Sciatic nerve (tissue), 2 donors: ENCODE measurements at places on chromosomes 11 and 22. TPM values are rescaled to one million over a fixed set of nuclear protein-coding genes. Genes with fewer than 3 reads are reported as not detected.
A peak's percentile ranks its signal among the peaks of the same experiment; 100 is the strongest.

The EXPH5 gene
- 11.9 TPM for total RNA-seq

The PHETA2 gene
- 12.8 TPM for total RNA-seq

DNA sequence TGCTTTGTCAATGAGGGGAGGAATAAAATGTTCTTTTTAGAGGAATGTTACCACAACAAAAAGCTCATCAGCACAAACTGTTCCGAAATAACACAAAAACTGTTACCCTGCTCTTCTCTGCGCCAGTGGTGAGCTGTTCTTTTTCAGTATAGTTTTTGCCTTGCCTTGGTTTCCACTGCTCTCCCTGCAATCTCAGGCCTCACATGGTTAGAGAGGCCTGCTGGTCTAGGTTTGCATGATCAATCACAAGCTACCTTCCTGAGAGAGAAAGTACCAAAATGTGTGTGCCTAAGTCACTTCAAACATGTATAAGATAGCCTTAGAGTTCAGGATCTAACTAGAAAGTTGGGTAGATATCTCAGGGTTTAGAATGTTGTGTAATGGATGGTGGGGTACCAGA is 114.6 kb downstream of the STIM1 start:
- DNase-seq: no peak

DNA sequence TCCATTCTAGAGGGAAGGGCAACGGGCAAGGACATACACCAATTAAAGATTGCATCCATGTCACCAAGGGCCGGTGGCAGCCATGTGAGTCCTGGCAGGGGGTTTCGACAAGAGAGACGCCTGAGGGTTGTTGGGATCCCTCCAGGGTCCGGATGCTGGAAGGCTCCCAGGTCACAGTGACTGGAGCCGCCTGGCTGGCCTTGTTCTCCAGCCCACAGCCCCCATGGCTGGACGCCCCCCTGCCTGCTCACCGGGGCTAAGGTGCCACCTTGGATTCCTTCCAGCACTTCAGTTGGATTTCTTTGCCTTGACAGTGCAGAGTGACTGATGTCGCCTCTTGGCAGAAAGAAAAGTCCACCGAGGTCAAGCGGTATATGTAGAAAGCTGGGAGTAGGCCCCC is 42.6 kb downstream of the ANO1 start:
- DNase-seq: no peak

The HBB gene
- total RNA-seq: 16,523 TPM

GRCh38 chr11:134557571-134558257 is 145.7 kb upstream of the B3GAT1 start:
- no peak for DNase-seq

The SCGB2A2 gene
- not detected for total RNA-seq

DNA sequence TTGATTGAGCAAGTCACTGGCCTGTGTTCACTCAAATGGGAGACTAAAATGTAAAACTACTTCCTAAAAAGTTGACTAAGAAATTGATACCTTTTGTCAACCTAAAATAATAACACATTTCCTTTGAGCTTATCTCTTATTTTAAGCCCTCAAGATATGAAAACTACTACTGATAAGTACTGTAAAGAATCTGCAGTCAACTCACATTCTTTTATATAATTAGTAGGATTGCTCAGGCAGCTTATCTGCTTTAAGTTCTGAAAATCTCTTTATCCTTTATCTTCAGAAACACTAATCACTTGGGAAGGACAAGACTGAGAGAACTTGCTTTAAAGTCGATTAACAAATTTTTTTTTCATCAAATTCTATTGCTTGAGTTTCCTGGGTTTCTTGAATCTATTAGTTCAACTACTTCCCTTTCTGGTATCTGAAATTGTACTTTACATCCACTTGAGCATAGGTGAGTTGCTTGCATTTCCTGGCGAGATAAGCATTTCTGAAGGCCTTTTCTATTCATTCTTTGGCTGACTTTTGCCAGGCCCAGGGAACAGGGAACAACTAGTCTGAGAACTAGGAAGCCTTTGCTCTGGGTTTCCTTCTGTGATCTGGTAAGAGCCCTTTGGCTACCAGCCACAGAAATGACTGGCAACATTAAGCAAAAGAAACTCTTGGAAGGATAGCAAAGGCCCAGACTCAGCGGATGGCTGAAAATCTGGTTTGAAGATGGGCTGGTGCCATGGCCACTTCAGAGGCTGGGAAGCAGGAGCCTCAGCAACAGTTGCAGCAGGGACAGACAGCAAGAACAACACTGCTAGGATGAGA is 19.3 kb upstream of the CSRP3 start:
- no peak for DNase-seq

- no peak for DNase-seq
Observed at GRCh38 chr22:19180740-19181410, 2.3 kb upstream of the SLC25A1 start.

DNA sequence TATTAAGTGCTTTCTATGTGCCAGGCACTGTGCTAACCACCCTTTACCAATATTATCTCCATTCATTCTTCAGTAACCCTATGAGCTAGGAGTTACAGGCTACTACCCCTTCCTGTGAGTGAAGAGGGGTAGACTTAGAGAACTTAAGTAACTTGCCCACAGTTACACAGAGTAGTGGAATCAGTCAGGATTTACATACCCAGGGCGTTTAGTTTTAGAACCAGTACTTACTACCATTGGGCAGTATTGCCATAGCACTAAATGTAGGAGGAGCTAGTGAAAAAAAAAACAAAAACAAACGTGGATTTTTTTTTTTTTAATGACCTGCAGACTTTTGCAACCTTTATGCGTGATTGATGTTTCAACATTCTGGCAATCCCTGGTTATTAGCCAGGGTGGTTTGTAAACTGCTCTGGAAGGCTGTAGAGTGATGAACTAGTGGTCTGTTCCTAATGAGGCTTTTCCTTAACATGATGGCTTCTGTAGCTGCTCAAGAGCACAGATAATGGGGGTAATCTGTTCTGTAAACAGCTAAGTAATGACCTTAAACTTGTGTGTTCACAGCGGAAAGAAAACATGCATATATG is 11.4 kb downstream of the TBCEL start:
- DNase-seq: no peak

- no peak for DNase-seq
Observed at GRCh38 chr11:36724742-36725385, 126.8 kb upstream of the RAG2 start.

The SYCE3 gene
- total RNA-seq: not detected

GRCh38 chr22:27490080-27490479 is 311.5 kb downstream of the MN1 start:
- DNase-seq: no peak

- DNase-seq: no peak
Observed at GRCh38 chr11:41826085-41826484, 366.6 kb upstream of the LRRC4C start.

The MCHR1 gene
- total RNA-seq: 0.76 TPM

- no peak for DNase-seq
Observed at GRCh38 chr22:25347752-25348102, 128.3 kb downstream of the CRYBB2 start.

DNA sequence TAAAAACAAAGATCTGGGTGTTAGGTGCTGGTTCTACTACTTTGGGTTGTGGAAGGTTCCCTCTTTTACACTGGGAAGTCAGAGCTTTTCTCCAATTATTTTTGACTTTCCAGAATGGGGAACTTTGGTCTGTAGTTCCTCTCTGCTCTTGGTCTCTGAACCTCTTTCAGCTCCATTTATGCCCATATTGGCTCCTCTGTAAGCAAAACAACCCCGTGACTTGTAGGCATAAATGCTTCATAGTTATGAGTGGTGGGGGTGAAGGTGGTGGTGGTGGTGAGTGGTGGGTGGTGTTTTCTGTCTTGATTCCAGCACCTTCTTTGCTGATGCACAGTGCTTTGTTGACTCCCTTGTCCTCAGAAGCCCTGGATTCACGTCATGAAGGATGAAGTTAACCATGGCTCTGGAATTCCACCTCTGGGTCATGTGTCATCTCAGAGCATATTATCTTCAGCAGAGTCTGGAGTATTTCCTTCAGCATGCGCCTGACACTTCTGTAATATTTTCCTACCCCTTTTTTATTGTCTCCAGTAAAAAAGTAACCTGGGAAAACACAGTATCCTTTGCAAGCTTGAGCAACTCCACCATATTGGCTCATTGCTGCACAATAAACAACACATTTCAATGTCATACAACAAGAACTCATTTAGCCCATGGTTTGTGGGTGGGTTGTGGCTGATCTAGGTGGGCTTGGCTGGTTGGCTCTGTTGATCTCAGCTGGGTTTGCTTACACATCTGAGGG is 24.1 kb upstream of the GRK3 start:
- no peak for DNase-seq

The OR2AG2 gene
- total RNA-seq: not detected

DNA sequence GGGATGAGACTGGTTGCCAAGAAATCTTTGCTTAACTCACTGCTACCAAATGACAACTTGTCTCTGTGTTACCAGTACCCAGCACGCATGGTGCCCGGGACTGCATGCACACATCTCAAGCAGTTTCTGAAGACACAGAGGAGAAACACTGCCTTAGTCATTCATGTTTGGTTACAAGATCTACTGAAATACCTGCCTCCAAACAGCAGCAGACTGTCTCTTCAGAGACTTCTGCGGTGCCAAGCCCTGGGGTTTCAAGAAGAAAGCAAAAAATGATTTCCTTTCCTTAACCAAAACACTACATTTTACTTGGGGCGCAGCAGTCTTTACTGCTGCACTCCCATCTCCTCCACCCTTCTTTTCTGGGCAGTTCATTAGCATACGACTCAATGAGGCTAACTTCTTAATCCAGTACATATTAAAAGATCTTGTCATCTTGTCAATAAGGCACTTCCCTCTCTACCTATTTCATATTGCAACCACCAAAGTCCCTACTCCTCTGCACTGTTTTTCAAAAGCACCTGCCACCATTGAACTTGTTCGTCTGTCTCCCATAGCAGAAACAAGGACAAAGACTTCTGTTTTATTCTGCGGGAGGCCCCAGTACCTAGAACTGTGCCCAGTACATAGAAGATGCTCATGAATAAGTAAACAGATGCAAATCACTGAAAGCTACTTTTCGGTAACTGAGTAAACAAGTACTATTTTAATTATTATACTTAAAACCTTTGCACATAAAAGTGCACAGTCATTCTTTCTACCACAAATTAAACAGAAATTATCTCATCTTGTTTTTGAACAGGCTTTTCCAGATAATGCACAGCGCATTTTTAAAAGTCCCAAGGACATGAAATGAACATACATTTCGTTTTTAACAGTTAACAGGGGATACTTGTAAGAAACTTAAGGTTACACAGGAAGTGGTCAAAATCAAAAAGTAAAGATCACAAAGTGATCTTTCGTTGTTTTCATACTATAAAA is 4.0 kb downstream of the NAP1L4 start:
- DNase-seq: no peak

The PLAAT5 gene
- total RNA-seq: 17.7 TPM

GRCh38 chr22:47357086-47357485 is 594.6 kb downstream of the TBC1D22A start:
- no peak for DNase-seq

DNA sequence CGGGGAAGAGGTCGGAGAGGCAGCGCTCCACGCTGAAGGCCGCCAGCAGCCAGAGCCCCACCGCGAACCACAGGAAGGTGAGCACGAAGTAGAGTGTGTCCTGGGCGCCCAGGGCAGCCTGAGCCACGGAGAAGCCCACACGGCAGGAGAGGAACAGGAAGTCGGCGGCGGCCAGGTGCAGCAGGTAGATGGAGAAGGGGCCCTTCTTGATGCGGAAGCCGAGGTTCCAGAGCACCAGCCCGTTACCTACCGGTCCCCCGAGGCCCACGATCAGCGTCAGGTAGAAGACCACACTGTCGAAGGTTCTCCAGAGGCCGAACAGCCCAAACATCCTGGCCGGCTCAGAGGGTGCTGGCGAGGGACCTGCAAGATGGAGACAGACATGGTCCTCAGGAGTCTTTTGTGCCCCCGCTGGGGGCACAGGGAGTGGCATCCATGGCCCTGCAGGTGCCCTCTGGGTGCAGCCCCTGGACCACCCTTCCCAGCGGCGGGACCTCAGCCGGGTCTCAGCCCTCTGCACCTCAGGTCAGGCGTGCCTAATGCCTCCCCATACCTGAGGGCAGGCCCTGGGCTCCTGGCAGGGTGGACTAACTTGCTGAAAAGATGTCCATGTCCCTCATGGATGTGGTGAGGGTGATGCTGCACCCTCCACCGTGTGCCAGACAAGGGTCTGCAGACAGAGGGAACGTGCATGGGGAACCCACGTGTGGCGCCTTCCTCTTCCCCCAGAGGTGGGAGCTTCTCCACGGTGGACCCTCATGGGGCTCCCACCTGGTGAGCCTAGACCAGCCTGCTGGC is at the start of gene MRGPRG:
MRGPRG (minus strand) TSS at position 331 of the 798 bp plus-strand sequence; CDS start at position 331, 0 bp downstream.
- peak; percentile 48 for DNase-seq

DNA sequence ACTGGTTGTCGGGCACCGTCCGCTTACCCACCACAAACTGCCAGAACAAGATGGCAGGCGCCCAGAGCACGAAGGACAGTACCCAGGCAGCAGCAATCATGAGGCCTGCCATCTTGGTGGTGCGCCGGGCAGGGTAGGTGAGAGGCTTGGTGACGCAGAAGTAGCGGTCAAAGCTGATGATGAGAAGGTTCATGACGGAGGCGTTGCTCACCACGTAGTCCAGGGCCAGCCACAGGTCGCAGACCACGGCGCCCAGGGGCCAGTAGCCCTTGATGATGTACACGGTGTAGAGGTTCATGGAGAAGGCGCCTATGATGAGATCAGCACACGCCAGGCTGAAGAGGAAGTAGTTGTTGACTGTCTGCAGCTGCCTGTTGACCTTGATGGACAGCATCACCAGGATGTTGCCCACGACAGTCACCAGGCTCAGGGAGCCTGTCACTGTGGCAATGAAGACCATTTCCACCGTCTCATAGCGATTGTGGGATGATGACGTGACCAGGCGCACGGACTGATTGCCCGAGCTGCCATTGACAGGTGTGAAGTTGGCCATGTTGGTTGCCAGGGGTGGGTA is 4.6 kb downstream of the MDK start:
- no peak for DNase-seq

The TUBA8 gene
- total RNA-seq: 3.7 TPM

DNA sequence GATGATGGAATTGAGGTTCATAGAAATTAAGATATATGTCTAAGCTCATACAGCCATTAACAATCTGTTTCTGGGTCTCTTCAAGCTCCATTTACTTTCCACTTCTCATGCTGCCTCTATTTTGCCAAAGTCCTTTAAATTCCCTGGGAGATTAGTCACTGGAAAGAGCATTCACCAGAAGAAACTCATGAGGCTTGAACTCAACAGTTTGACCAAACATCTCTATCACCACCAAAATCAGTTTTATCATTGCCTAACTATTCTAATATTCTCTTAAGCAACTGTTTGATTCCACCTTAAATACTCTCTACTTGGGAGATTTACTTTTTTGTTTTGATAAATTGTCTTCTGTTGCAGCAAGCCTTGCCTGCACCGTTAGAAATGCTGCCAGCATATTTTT is 881.3 kb downstream of the KCNA4 start:
- no peak for DNase-seq

The MUC5B gene
- total RNA-seq: 0.71 TPM

- DNase-seq: no peak
Observed at GRCh38 chr22:45866126-45866645, 110.8 kb downstream of the WNT7B start.

- DNase-seq: peak; percentile 88
Observed at GRCh38 chr11:118634431-118635236, 27.2 kb downstream of the PHLDB1 start.

The CSRP3 gene
- total RNA-seq: not detected

The CRYAB gene
- 1,238 TPM for total RNA-seq

The MUC6 gene
- total RNA-seq: not detected

The IRAG1 gene
- 9.6 TPM for total RNA-seq

GRCh38 chr11:95867105-95867504 is 56.8 kb downstream of the MTMR2 start:
- DNase-seq: no peak
